ENCODE measurements at places on chromosomes 6 and 20.
A peak's percentile ranks its signal among the peaks of the same experiment; 100 is the strongest.

DNA sequence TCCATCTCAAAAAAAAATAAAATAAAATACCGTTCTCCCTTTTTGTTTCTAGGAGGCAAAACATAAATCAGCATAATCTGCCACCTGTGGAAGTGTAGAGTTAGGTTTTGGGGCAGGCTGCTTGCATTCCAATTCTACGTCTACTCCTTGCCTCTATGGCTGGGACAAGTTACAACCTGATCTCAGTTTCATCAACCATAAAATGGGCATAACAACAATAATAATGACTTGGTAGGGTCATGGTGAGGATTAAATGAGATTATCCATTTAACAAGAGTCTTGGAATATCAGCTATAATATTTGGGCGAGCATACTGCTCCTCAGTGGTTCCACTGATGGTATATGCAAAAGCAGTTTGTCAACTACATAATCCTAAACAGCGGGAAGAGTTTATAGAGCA is 3.7 kb upstream of the RAE1 start:
- DNase-seq = no peak

DNA sequence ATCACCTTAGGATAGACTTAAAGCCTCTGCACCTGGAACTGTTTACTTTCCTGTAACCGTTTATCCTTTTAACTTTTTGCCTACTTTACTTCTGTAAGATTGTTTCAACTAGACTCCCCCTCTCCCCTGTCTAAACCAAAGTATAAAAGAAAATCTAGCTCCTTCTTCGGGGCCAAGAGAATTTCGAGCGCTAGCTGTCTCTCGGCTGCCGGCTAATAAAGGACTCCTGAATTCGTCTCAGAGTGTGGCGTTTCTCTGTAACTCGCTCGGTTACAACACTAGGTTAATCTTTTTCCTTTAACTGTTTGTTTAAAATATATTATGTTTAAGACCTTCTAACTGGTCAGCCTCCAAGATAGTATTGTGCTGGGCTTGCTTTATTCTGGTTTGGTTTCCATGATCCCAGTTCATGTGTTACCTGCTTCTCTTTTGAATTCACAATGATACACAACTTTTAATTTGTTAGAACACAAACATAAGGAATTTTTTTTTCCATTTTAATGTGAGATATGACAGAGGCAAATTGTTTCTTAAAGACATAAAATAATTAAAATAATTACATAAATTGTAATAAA is 8.7 kb upstream of the NQO2 start:
- no peak for DNase-seq

DNA sequence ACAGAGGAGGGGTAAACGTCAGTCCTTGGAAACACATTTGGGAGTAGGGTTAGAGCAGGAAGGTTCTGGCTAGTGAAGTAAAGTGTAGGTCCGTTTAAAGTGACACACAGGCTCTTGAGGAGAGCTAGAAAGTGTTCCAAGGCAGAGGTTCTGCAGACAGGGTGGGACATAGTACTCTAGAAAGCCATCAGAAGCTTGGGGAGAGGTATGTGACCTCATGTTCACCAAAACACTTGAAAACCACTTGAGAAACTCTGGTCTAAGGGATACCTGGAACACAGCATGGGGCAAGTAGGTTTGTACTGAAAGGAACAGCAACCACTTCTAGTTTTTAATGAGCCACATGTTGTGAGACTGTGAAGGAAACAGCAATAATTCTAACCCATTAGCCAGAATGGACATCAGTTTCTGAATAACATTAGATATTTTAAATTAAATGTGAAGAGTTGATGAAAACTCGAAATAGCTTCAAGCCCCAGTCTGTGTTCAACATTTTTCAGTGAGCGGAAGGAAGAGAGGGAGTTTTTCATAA is 49.0 kb downstream of the SOBP start:
- DNase-seq = no peak

- DNase-seq = peak; percentile 85
Observed at GRCh38 chr20:346640-347316, at the start of gene NRSN2. Gene NRSN2, plus strand, starts transcription at chr20:347111. Its CDS starts 2,533 bp downstream, at chr20:349644.

DNA sequence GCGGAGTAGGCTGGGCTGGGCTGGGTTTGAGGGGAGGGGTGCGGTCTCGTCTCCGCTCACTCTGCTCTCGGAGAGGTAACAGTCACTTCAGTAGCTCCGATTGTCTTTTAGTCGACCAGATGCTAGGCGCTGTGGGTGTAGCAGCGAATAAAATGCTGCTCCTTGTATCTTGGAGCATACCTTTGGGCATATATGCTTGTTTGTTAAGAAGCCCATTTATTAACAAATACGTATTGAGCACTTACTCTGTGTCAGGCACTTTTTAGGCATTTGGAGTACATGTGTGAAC is 545 bp downstream of the ACTR5 start:
- peak; percentile 82 for DNase-seq

DNA sequence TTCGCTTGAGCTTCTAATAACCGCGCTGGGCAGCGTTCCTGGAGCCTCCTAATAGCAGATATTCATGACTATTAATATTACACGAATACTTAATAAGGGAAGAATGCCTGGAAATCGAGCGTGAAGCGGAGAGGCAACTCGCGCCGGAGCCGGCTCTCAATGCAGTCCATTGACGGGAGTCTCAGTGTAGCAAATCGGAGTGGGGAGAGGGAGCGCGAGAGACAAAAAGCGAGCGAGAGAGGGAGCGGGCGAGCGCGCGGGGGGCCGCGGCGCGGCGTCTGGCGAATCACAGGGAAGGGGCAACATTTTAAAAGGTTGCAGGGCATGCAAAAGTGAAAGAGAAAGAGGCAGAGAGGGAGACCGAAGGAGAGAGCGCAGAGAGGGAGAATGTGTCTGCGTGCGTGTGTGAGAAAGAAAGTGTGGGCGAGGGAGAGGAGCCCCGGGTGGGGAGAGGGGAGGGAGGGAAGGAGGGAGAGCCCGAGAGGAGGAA is 2.9 kb downstream of the TFAP2A start:
- DNase-seq = peak; percentile 89

GRCh38 chr6:56790414-56790813 is 147.7 kb upstream of the DST start:
- DNase-seq = no peak

DNA sequence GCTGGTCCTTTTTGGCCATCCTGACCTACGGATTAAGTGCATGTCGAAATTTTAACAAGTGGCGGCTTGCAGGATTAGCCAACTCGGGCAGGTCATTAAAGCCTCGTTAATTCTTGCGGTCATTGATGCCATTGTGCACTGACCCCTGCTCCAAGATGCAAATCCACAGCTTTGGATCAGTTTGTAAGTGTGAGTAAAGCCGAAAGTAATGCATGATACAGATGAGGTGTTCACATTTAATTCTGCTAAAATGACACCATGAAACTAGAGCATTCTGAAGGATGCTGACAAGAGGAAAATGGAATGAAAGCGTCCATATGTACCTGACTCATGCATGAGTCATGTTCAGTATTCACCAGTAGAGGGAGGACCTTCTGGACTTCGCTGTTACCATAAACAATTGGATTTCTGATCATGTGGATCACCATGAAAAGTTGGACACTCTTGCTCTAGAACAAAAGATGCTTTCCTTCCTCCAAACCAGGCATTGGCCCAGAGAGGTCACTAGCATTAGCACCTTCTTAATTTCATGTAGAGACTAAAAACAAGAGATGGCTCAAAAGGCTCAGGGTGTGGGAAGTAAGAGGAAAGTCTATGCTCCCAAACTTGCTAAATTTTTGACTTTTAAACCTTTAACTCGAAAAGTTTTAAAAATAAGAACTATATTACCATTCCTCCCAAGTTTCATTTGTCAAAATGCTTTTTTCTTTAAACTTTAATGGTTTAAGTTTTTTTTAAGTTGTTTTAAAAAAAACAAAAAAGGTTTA is 48.0 kb downstream of the MUC22 start:
- DNase-seq = no peak

DNA sequence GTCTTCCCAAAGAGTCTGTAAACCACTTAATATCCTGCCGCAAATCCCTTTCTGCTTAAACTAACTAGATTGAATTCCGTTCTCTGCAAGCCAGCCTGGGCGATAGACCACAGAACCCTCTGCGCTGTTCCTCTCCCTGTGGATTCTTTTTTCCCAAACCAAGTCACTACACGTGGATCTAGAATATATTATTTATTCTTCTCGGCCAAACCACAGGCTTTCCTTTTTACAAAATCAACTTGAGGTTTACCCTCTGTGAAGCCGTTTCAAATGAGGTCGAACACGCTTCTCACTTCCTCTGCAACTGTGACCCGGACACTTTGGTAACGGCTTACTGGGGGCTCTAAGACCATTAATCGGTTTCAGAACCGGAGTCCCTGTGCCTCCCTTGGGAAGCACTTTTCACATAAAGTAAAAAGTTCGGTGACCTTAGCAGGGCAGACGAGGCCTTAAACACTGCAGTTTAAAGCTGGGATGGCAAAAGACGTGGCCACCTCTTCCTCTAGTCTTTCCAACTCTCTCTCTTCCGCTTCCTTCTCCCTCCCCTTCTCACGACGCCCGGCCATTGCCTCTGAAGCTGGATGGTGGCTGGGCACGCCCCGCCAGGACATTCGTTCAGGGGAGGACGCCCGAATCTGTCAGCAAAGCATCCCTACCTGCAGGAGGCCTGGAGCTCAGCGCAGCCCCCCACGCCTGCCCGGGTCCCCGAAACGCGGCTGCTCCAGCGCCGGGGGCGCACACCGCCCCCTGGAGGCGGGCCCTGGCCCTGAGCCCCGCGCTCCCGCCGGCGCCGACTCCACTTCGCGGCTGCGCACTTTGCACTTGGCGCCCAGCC is 55.0 kb upstream of the FOXC1 start:
- no peak for DNase-seq

- no peak for DNase-seq
Observed at GRCh38 chr6:70375882-70376281, 37.4 kb upstream of the FAM135A start.

DNA sequence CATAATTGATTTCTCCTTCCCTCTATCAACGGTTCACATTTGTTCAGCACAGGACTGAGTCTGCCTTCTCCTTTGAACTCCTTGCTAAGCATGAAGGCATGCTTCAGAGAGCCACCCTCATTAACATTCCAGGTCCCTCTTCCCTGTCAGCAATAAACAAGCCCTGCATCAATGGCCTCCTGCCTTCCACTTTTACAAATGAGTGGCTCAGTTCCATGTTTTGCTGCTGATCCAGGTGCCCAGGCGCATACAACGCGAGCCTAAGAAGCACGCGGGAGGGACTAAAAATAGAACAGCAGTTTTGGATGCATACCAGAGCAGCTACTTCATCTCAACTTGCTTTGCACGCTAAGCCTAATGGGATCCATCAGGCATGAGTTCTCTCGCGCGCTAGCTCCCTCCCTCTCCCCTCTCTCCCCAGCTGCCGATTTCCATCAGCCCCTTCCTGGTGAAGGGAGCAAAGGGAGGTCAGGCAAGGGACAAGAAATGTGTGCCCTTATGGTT is 53.4 kb downstream of the TRAF3IP2 start:
- peak; percentile 99 for DNase-seq

DNA sequence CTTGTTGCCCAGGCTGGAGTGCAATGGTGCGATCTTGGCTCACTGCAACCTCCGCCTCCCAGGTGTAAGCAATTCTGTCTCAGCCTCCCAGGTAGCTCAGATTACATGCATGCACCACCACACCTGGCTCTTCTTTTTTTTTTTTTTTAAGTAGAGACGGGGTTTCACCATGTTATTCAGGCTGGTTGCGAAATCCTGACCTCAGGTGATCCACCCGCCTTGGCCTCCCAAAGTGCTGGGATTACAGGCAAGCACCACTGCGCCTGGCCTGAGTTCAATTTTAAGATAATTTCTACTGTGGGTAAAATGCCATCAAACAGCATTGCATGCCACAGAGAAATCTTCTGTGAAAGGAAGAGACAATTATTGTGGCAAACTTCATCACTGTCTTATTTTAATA is 633.1 kb downstream of the KIF16B start:
- no peak for DNase-seq

DNA sequence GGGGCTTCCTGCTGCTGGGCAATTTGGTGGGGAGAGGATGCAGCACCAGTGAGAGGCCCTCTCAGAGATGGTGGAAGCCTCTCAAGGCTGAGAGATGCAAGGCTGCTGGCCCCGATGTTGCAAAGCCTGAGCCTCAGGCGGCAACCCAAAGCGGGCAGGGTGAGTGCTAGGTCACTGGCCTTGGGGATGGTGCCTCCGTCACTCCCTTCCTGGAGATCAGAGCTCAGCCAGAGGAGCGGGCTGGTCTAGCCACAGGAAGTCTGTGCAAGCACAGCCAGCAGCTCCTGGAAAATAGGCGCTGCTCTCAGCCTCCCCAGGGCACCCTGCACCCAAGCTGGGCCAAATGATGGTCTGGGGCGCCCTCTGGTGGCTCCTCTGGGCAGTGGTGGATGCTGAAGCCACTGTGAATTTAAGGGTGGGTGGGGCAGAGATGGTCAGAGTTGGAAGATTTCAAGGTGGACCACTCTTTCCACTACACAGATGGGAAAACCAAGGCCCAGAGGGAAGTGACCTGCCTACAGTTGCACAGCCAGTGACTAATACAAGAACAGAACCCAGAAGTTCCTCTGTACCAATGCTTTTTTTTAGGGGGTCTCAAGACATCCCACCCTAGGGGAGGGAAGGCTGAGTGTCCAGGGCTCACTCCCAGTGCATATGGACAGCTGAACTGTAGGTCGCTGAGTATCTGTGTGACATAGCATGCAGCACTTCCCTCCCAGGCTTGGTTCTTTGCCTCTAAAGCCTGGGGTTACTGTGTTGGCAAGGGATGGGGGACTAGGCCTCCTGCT is 20.8 kb downstream of the C20orf203 start:
- peak; percentile 95 for DNase-seq

GRCh38 chr20:20213526-20214121 is 154.3 kb upstream of the INSM1 start:
- DNase-seq = no peak

- DNase-seq = no peak
Observed at GRCh38 chr20:38735172-38735571, 10.9 kb downstream of the SLC32A1 start.

DNA sequence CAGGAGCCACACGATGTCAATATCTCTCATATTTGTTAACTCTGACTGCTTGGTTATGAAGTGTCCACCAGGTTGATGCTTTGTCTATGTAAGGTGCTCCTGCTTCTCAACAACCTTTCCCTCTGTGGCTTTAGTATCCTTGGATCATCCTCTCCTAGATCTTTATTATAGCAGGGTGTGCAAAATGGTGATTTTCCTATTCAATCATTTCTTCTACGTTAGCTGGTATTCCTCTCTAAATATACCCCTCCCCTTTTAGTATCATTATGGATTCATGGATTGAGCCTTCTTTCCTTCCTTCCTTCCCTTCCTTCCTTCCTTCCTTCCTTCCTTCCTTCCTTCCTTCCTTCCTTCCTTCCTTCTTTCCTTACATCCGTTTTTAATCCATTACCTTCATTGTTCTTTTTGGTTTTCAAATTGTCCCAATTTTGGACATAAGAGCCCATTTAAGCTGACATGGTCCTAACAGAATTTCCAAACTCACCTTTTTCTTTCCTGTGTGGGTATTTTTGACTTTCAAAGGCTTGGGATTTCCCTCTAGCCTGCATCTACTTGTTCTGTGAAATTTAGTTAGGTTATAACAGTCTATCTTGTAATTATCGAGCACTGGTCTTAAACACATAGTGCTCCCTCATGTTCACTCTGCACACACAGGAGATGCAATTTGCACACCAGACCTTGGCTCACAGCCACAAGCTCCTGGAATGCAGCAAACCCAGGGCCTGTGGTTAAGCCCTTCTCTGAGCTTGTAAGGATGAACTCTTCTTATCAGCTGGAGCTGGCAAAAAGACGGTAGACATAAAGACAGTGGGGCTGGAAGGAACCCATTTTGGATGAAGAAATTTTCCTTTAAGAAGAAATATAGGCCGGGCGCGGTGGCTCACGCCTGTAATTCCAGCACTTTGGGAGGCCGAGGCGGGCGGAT is 109.9 kb downstream of the SLC24A3 start:
- no peak for DNase-seq

Measured in islet precursor cell (in vitro differentiated cells).